ENCODE measurements at places on chromosomes 2 and 18.
A peak's percentile ranks its signal among the peaks of the same experiment; 100 is the strongest.

DNA sequence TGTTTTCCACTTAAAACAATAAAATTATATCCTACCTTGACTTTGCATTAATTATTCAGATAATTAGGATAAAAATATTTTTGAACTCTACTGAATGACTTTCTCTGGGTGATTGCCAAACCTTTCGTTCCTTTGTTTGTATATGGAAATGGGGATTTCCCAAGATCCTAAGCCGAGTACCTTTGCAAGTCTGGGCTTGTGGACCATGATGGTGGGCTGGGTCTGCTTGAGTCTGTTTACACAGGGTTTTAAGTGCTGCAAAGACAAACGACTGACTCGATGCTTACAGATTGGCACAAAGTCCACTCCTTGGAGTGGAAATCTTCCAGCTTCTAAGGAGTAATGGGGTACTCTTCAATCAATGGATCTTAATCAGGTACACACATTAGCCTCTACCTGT lies 659.5 kb downstream of the TSN start:
- no peak for DNase-seq

GRCh38 chr2:6496376-6496775 lies 369.3 kb downstream of the CMPK2 start:
- DNase-seq, result no peak

DNA sequence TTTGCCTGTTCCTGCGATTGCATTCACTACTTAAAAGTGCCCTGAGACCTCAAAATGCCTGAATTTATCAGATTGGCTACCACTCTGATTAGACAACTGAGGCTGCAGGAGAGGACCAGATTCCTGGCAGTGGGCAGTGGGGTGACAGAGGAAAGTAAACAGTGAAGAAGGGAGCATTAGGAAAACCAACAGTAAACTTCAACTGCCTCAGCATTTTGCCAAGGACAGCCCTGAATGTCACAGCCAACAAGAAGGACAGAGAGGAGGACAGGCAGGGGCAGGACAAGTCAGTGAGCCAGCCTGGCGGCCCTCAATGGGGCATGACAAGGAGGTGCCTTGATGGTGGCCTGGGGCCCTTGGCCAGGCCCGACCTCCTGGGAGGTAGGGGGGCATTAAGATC lies 24.3 kb downstream of the ACMSD start:
- DNase-seq, result no peak

GRCh38 chr2:176769499-176770370 lies 442.9 kb upstream of the HNRNPA3 start:
- DNase-seq, result no peak

GRCh38 chr2:43425659-43426058 lies 170.2 kb downstream of the THADA start:
- DNase-seq, result no peak

- DNase-seq, result no peak
Observed at GRCh38 chr18:7878265-7879211, 311.4 kb downstream of the PTPRM start.

GRCh38 chr2:62163106-62163831 lies 32.6 kb upstream of the B3GNT2 start:
- DNase-seq, result no peak

DNA sequence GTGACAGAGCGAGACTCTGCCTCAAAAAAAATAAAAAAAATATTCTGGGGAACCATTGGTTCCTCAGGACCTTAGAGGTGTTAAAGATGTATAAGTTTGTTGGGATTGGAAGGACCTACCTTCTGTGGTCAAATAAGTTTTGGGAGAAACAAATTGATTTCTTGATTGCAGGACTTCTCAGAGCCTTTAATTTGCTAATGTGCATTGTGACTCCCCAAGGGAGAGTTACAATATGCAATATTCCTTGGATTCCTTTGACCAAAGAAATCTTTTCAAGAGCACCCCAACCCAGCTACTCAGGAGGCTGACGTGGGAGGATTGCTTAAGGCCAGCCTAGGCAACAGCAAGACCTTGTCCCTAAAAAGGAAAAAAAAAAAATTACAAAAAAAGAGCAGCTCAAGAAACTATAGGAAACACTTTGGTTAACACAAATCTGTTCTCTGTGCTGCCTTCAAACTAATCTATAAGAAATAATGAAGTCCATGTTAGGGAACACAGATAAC lies 6.5 kb downstream of the NAGK start:
- DNase-seq, result no peak

- peak; percentile 47 for DNase-seq
Observed at GRCh38 chr2:42141687-42142546, 27.2 kb upstream of the EML4 start.

DNA sequence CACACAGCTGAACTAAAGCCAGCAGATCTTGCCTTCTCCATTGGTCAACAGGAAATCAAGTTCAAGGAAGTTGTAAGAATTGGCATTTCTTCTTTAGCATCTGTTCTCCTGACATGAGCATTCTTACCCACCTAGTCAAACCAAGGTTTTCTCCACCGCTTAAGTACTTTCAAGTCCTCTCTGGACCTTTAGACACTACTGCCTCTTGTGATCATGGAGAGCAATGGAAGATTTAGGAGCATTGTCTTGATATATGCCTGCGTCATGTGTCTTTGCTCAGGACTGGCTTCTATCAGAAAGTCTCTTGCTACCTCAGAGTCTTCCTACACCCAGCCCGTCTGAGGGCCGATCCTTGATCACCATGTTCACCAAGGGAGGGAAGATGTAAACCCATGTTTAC lies 262.2 kb downstream of the PHLPP1 start:
- DNase-seq, result no peak

DNA sequence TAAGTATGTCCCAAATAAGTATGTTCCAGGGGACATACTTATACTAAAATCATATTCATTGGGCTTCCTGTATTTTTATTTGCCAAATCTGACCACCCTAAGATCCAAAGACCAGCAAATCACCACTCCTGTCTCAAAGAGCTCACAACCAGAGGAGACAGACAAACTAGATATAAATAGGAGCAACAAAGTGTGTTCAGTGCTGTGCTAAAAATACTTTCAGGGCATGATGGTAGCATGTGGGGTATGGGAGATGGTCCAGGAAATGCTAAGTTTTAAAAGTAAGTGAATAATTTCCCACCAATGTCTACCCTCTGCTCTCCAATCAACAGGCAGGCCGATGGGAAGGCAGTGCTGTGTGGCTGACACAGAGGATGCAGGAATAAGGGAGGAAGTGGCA lies 87.1 kb downstream of the C1QL2 start:
- no peak for DNase-seq

DNA sequence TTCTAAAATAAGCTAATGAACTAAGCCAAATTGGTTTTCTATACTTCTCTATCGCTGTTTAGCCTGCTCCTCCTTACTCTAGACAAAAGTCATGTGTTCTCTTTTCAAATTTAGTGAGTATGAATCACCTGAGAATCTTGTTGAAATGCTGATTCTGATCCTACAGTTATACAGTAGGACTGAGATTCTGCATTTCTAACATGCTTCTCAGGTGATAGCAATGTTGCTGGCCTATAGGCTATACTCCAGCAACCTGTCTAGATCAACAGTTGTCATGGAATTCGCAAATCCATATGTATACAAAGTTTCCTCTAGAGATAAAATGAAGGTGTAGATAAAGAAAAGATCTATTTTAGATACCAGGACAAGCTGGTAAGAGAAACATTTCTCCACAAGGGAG lies 62.9 kb downstream of the MEMO1 start:
- DNase-seq, result no peak

DNA sequence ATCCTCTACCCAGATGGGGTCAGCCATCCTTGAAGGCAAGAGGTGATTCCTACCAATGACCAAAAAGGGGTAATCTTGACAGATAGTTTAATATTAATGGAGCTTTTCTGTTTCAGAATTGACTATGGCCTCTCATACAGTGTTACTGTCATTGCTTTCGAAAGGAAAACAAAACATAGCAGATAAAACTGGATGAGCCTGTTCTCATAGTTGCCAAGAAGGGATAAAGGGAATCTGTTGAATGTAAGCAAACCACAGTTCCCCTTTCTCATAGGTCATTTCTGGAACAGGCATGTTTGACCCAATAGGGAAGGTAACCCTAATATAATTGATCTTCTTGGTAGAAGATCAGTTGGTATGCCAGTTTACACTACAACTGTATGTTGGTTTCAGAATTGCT lies 1.6 kb downstream of the RAB27B start:
- no peak for DNase-seq

Data from stimulated activated CD4-positive, alpha-beta T cell treated with anti-CD3 and anti-CD28 coated beads, Interleukin-15, amount 100 ng/mL, for 24 hours (primary cell).